ENCODE measurements at places on chromosomes 4 and X.

- DNase-seq = no peak
Measured at GRCh38 chr4:141448490-141448889, 187.9 kb upstream of the IL15 start.

DNA sequence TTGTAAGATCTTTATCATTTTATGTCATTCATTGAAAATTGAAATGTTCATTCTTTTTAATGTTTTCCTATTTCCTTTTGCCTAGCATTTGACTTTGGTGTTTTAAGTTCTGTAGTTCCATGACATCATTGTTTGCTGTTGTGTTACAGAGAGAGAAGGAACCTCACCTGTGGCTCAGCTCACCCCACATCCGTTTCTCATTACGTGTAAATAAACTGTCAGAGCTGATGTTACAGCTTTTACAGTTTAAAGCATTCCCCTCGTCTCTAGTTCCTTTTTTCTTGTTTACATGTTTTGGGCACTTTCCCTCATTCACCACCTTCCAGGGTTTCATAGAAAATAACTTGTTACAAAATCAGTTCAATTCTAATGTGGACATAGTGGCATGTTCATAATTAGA is 137.2 kb downstream of the FNIP2 start:
- DNase-seq = no peak

DNA sequence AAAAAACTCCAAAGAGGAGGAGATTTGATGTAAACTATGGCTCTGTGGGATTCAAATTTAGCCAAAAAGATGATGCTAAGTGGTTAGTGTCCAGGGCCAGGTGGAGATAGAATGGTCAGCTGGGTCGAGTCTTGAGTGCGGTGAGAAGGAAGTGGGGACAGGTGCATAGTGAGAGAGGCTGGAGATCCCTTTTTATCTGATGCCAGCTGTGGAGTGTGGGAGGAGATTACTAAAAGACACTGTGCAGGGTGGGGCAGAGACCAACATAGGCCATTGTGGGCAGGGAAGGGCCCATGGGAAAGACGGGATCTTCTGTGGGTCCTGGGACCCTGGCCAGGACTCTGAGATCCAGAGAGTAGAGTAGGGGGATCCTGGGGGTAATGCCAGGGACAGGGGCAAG is 34.6 kb upstream of the LEF1 start:
- no peak for DNase-seq

DNA sequence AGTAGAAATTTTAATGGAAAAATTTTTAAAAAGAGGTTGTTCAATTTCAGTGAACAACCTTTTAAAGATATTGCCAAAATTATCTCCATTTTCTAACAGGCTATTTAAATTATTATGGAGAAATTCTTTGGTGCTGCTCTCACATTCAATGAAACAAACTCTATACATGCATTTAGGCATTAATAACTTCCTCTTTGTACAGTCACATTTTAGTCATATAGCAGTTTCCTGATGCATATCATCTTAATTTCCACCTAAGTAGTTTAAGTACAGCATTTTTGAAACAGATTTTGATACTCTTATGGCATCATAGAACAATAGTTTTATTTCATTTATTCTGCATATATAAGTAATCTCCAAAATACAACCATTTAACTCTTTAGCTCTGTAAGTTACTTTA is 500.1 kb downstream of the STPG2 start:
- no peak for DNase-seq

DNA sequence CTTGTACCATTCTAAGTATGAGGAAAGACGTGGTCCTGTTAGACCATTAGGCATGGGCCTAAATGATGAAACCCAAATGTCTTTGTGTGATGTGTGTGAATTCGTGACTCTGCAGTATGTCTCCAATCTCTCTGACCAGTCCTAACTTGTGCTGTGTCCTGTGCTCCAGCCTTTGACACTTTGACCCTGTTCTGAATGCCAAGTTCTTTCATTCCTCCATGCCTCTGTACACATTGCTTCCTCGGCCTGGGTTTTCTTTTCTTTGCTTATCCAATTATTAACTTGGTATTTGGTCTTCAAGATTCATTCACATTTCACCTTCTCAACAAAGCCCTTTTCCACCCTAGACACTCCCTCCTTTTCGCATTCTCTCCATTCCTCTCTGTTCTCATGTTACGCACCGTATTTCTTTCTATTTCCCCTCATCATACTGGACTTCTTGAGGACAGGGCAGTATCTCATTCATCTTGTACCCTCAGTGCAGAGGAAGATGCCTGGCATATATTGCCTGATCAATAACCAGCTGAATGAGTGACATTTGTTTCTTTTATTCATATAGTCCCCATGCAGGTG is 138.7 kb downstream of the F11 start:
- DNase-seq = no peak

GRCh38 chr4:4247696-4248028 is 361 bp downstream of the TMEM128 start:
- no peak for DNase-seq

DNA sequence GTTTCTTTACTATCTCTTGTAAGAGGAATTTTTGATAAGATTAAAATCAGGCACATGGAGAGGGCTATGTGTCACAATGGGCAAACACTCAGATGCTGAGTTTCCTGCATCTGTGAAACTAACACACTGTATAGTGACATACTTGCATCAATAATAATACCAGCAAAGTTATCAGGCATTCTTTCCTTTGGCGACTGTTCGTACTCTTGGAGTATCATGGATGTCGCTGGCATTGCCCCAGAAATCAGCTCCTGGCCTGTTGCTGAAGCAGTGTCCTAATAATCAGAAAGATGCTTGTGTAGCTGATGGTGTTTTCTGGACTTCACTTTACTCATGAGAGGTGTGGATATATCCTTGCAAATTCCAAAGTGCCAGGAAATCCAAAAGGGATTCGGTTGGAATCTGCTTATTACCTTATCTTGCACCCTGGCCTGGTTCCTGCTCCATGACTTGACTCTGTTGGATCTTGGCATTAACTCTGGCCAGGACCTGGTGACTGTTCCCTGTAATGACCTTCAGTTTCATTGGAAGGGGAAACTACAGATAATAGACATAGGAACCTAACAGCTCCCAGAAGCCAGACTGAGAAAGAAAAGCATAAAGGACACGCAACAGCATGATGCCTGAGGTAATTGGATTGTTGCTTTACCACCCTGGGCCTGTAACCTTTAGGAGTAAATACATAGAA is 762.5 kb upstream of the GRIA3 start:
- no peak for DNase-seq

DNA sequence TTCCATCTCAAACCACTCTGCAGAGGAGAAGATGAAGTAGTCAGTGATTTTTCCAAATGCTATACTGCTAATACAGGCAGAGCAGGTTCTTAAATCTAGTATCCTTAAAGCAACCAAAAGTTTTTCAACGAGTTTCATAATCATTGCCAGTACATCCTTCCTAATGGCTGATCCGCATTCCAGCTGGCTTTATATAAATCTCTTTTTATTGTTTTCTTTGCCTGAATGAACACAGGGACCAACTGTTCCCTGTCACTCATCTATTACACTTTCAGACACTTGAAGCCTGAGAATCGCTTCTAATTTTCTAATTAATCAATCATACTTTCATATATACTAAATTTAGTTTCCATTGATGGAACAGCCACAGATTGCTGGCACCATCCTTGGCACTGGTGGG is 508.6 kb downstream of the RAB28 start:
- DNase-seq = no peak

GRCh38 chrX:138718941-138719340 is 7.4 kb upstream of the FGF13 start:
- no peak for DNase-seq

DNA sequence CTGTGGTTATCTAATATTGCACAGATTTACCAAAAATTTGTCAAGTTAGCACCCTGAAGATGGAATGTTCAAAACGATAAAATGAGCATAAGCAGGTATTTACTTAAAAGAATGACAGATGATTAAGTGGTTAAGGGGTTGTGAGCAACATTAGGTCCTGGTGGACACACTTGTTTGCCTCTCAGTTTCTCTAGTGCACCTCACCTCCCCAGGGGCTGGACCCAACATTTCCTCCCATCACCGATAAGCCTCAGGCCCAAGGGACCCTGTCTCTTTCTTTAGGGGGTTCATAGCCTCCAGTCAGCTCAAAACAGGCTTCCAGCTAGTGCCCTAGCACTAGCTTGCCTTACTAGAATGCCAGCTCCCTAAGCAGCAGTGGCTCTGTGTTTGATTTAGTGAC is 88.0 kb downstream of the ATP11C start:
- DNase-seq = no peak

- no peak for DNase-seq
Measured at GRCh38 chr4:32826169-32826568, 2106.0 kb downstream of the PCDH7 start.

- no peak for DNase-seq
Measured at GRCh38 chr4:103086551-103086950, 10.0 kb upstream of the SLC9B2 start.

- no peak for DNase-seq
Measured at GRCh38 chrX:9301836-9302235, 163.0 kb upstream of the TBL1X start.

DNA sequence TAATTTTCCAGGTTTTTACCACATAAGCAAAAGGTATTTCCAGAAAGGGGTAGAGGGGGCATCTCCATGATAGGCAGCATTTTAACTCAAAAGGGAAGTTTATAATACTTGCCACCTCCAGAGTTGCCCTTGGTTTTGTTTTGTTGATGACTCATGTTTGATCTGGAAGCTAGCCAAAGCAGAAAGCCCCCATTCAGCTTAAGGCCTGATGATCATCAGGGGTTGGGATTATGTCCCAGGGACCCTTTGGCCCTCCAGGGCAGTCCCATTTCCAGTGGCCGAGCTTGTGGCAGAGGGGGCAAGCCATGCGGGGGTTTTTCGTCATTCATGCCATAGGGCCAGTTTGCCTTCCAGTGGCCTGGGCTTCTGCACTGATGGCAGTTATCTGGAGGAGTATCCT is 143.0 kb upstream of the PLAC1 start:
- no peak for DNase-seq

GRCh38 chr4:140281828-140282552 is 91.5 kb upstream of the SCOC start:
- DNase-seq = no peak

DNA sequence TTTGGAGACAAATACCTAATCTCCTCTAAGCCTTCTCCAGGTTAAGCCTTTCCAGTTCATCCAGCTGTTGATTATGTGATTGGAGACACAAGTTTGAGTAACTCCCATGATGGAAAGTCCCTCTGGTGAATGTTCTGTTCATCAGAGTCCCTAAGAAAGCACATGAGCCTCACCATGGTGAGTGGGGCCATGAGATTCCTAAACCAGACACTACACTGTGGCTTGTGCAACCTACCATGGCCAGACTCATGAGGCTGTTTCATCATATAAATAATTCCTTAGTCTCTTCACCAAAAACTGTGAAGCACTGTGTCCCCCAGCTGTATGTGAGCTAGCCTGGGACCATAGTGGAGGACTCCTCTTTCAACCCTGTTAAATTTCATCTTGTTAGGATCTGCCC is 14.4 kb downstream of the PKD2 start:
- no peak for DNase-seq

GRCh38 chrX:120476714-120477113 is 7.6 kb upstream of the LAMP2 start:
- DNase-seq = no peak

DNA sequence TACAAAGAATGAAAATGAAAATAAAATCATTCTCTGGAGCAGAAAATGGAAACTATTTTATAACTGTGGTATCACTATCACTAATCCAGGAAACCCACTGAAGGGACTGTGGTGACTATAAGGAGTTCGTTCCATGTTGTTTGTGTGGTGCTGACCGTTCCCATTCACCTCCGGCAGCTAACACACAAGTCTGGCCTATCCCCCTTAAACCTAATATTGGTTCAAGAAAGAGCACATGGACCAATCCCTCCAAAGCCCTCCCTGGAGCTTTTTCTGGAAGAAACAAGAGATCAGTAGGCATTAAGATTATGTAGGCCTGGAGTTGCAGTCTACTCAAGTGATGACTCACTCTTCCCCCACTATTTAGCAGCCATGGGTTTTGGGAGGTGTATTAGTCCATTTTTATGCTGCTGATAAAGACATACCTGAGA is 25.9 kb upstream of the FAM241A start:
- no peak for DNase-seq

GRCh38 chrX:66005830-66006449 is 33.9 kb downstream of the VSIG4 start:
- DNase-seq = no peak

GRCh38 chrX:10017872-10018271 is 50.7 kb downstream of the CLDN34 start:
- DNase-seq = no peak

GRCh38 chr4:137309424-137309823 is 222.9 kb downstream of the PCDH18 start:
- no peak for DNase-seq

- DNase-seq = no peak
Measured at GRCh38 chr4:178836865-178837264, 1394.6 kb upstream of the AGA start.

DNA sequence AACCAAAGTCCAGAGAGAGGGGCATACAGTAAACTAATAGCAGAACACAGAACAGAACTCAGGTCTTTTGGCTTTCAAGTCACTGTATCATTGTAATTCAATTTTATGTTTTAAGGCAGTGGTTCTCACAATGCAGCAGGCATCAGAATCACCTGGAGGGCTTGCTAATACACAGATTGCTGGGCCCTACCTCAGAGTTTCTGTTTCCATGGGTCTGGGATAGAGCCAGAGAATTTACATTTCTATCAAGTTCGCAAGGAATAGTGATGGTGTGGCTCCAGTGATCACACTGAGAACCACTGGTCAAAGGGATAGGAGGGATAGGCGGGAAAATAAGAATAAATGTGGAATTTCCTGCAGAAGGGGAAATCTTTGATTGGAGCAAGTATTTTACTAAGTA is 36.7 kb downstream of the LANCL3 start:
- DNase-seq = no peak

DNA sequence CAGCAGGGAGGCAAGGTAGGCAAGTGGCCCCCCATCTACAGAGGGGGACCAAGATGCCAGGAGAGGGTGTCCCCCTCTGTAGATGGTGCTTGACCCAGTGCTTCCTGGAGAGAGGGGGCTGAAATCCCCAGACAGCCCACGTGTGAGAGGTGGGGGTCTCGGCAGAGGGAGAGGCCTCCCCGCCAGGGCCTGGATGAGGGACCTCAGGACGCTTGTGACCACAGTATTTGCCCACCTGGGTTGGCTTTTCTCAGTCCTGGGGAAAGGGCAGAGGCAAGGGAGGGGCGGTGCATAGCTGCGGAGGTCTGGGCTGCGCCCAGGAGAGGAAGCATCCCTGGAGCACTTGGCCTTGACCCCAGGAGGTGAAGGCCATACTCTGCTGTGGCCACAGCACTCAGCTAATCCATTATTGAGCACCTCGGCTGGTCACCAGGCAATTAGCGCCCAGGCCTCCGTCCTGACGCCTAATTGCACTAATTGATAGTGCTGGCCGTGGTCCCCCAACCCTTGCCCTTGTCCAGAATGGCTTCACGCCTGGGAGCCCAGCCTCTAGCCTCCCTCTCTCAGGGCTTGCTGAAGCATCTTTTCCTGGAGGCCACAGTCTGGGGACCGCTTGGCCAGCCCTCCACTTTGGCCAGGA is 30.7 kb downstream of the HMX1 start:
- no peak for DNase-seq

GRCh38 chr4:101670897-101671296 is 119.6 kb upstream of the BANK1 start:
- DNase-seq = no peak

- no peak for DNase-seq
Measured at GRCh38 chr4:53961351-53961750, 103.1 kb downstream of the CHIC2 start.

Measured in vagina (tissue), 2 donors.